ENCODE measurements at places on chromosomes 13 and 19.

GRCh38 chr13:98959786-98960605, 17.9 kb downstream of the DOCK9 start:
- DNase-seq = no peak

GRCh38 chr13:43441464-43441863, 345.3 kb downstream of the ENOX1 start:
- DNase-seq = no peak

DNA sequence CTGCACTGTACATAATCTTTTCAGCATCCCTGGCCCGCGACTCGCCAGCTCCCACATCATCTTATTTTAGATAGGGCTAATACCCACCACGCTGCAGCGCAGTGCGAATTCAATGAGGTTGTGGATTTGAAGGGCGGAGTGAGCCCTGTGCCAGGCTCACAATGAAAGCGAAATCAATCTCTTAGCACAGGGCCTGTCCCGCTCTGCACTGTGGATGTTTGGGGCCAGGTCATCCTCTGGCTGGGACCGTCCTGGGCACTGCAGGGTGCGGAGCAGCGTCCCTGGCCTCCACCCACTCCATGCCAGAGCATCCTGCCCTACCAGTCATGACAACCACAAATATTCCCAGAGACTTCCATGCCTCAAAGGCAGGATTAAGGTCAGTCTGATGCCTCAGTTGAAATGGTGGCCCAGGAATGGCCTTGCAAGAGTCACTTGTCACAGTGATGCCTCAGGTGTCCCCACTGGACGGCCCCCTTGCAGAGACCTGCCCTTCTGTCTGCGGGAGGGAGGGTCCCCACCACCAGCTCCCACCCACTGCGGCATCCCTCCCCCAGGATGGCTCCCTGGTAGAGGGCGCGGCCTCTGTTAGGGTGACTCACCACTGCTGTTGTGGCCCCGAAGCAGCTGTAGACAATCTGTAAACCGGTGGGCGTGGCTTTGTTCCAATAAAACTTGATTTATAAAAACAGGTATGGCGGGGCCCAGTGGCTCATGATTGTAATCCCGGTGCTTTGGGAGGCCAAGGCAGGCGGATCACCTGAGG, 5.6 kb downstream of the UHRF1 start:
- peak; percentile 86 for DNase-seq

- no peak for DNase-seq
Observed at GRCh38 chr13:109043636-109044035, 414.2 kb downstream of the MYO16 start.

DNA sequence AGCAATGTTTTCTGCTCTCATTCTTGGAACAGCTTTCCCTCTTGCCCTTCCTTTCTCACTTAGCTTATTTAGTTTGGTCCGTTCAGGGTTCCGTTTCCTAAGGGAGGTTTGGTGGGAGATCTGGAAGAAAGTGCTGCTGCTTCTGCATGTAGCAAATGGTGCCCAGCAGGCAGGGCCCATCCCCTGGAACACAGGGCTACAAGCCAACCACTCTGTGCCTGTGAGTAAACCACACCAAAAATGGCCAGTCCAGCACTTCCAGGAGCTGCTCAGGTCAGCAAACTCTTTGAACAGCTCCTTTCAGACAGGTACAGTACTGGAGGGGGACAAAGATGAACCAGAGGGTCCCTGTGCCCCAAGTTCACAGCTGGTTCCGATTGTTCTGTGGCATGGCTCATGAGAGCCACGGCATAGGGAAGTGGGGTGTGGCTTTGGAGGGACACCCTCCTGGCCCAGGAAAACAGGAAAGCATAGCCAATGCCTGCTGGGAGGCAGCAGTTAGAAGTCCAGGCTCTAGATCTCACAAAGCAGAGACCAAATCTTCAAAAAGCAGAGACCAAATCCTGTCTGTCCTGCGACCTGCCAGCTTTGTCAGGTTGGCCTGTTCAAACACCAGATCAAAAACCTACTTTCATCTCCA, 39.5 kb downstream of the FAM124A start:
- DNase-seq = no peak

DNA sequence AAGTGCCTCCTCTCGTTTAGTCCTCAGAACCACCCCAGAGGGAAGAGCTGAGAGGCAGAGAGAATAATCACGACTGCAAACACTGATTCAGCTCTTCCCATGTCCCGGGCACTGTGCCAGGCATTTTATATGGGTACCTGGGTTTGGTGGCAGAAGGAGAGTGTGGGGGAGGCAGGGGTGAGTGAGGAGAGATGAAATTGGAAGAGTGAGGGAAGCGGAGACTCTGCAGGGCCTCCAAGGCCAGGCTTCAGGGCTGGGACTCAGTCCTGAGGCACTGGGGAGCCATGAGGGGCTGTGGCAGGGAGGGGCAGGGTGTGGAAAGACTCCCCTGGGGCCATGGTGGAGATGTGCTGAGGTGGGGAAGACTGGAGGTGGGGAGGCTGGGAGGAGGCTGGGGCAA, 8.7 kb downstream of the SYNGR4 start:
- DNase-seq = no peak

DNA sequence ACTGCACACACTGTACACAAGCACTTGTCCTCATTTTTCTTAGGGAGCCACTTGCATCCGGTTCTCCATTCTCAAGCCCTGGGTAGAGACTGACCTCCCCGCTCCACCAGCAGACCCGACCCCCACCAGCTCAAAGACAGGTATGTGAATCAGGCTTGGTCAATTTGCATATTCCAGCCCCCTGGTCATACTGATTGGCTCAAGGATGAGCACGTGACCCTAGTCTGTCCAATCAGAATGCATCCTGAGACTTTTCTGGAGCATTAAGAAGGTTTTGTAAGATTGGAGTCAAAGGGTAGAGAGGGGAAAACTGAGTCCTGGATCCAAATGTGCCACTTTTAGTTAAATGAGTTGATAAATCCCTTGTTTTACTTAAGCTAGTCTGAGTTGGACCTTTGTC, 34.1 kb downstream of the NOTCH3 start:
- DNase-seq = no peak
